ENCODE measurements at places on chromosomes 2 and 18.

DNA sequence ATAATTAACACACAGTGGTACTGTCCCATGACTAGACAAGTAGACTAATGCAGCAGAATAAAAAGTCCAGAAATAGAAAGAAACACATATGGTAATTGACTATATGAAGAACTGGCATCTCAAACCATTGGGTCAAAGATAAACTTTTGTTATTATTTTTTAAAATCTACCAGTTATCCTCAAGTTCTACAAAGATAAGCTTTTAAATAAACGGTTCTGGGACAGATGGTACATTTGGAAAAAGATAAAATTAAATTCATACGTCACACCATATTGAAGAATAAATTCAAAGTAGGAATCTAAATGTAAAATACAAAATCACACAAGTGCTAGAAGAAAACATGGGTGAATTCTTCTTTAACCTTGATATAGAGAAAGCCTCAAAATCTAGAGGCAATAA lies 37.6 kb upstream of the PLEKHM3 start:
- H3K27ac ChIP-seq, result no peak overlapping the region
- H3K27me3 ChIP-seq, result no peaks in the 10 kb centered on the region
- DNase-seq, result no peak
- H3K4me1 ChIP-seq, result no peaks in the 10 kb centered on the region
- H3K4me3 ChIP-seq, result no peak overlapping the region

- H3K27me3 ChIP-seq, result peaks cover 13% of the 10 kb centered on the region
- no peak for DNase-seq
- no peaks in the 10 kb centered on the region for H3K36me3 ChIP-seq
- H3K27ac ChIP-seq, result no peak overlapping the region
Observed at GRCh38 chr2:58540681-58541080, 299.6 kb upstream of the FANCL start.

- H3K27ac ChIP-seq, result no peak overlapping the region
- H3K4me1 ChIP-seq, result peaks cover 13% of the 10 kb centered on the region
- H3K27me3 ChIP-seq, result no peaks in the 10 kb centered on the region
- no peak for DNase-seq
- H3K4me3 ChIP-seq, result no peak overlapping the region
Observed at GRCh38 chr18:61589053-61589723, 256.0 kb downstream of the CDH20 start.

DNA sequence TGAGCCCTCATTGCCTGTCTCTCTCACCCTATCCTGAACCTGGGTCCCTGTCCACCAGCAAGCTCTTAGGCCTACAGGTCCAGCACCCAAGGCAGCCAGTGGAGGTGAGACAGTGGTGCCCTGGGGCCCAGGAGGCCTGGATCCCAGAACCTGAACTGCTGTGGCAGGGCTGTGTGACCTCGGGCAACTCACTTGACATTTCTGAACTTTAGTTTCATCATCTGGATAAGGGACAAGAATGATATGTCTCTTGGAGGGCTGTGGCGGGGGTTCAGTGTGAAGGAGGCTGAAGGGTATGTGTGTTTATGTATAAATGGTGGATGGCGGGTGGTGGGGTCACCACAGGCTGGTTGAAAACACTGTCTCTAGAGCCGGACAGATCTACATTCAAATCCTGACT lies 10.9 kb downstream of the CIB4 start:
- H3K4me3 ChIP-seq, result no peak overlapping the region
- no peaks in the 10 kb centered on the region for H3K4me1 ChIP-seq
- no peak overlapping the region for H3K27ac ChIP-seq
- DNase-seq, result no peak

DNA sequence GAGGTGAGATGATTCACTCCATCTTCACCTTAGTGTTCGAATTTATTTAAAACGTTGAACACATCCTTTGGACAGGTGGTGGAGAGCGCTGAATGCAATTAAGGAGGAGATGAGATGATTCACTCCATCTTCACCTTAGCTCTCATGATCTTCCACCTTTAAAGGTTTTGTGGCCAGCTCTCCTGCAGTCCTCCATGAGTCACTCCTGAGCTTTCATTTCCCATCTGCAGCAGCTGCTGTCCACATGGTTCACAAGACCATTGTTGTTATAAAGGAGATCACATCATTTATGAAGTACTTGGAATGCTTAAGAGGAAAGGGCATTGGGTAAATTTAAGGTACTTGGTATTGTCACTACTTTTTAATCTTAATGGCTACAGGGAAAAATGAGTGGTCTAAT lies 298.5 kb downstream of the PAX3 start:
- DNase-seq, result no peak
- H3K4me3 ChIP-seq, result no peak overlapping the region
- H3K4me1 ChIP-seq, result no peaks in the 10 kb centered on the region
- H3K36me3 ChIP-seq, result no peaks in the 10 kb centered on the region
- H3K27me3 ChIP-seq, result no peaks in the 10 kb centered on the region

DNA sequence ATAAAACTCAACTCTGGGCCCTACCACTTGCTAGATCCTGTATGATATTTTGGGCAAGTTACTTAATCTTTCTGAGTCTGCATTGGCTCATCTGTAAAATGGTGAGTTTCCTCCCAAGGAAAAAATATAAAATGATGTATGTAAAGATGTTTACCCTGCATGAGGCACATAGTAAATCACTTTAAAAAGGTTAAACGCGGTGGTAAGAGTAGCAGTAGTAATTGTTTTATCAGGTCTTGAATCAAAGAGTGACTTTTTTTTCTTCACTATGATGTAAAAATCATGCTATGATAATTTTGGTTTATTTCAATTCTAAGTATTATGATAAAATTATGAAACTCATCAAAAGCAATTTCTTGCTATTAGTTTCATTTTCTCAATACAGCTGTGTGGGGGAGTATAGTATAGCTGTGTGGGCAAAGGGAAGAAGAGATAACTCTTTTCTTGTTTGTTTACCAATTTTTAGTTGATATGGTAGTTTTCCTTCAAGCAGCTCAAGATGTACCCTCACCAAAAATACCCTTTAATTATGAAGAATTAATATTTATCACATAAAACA lies 10.7 kb downstream of the ARHGAP15 start:
- no peaks in the 10 kb centered on the region for H3K27me3 ChIP-seq
- H3K36me3 ChIP-seq, result no peaks in the 10 kb centered on the region
- no peaks in the 10 kb centered on the region for H3K4me1 ChIP-seq
- H3K4me3 ChIP-seq, result no peak overlapping the region
- no peak for DNase-seq

- H3K27me3 ChIP-seq, result no peaks in the 10 kb centered on the region
- no peaks in the 10 kb centered on the region for H3K36me3 ChIP-seq
- peaks cover 3% of the 10 kb centered on the region for H3K4me1 ChIP-seq
- no peak for DNase-seq
Observed at GRCh38 chr18:31554776-31555175, 36.9 kb upstream of the TTR start.

- H3K27ac ChIP-seq, result no peak overlapping the region
- H3K4me1 ChIP-seq, result no peaks in the 10 kb centered on the region
- no peaks in the 10 kb centered on the region for H3K27me3 ChIP-seq
- no peaks in the 10 kb centered on the region for H3K36me3 ChIP-seq
- no peak overlapping the region for H3K4me3 ChIP-seq
Observed at GRCh38 chr18:924987-925386, 20.3 kb downstream of the ADCYAP1 start.

DNA sequence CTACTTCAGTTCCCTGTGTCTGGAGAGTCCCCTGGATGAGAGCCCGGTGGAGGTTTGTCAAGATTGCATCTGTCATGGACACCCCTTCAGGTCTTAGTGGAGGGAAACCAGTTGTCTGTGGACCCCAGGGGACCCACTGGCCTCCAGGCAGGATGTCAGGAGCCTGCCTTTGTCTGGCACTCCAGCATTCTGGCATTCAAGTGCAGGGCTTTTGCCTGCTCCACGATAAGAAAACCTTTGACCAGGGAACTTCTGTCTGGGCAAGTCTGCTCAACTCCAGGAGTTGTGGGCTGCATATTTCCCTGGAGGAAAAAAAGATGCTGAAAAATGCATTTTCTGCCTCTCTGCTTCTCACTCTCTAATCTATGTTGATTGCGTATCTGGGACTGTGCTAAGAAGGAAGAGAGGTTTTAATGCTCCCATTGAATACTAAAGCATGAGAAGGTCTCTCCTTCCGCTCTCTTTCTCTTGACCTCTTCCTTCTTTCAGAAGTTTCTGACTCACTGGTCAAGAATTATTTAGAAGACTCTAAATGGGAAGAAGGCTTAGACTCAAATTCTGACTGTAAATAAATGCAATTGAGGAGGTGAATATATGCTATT lies 104.5 kb downstream of the MMADHC start:
- no peak overlapping the region for H3K27ac ChIP-seq
- no peak for DNase-seq
- H3K4me1 ChIP-seq, result no peaks in the 10 kb centered on the region
- H3K36me3 ChIP-seq, result no peaks in the 10 kb centered on the region
- H3K27me3 ChIP-seq, result no peaks in the 10 kb centered on the region

DNA sequence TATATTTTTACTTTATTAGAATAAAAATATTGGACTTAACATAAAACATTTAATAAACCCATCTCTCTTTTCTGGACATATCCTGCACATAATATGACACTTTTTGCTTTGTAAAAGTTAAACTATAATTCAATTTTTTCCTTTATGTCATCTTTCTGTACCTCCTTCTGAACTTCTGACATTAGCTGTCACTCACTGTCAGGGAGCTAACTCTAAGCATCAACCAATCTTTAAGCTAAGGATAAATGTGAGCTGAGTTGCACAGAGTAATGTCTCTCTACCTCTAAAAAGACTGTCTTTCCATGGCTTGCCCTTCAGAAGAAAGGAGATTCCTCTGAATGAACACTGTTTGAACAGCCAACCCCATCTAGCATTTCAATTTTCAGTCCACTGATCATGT lies 948.6 kb upstream of the CHAC2 start:
- H3K36me3 ChIP-seq, result no peaks in the 10 kb centered on the region
- no peak overlapping the region for H3K4me3 ChIP-seq
